ENCODE measurements at places on chromosomes 7 and 10.

GRCh38 chr10:43817368-43817767 is 168.7 kb upstream of the ZNF32 start:
- DNase-seq, result no peak

GRCh38 chr7:7830122-7830878 is 111.9 kb upstream of the RPA3 start:
- no peak for DNase-seq

- no peak for DNase-seq
Measured at GRCh38 chr7:15559416-15559928, 2.3 kb downstream of the AGMO start.

- DNase-seq, result no peak
Measured at GRCh38 chr10:78197628-78198272, 164.1 kb downstream of the RPS24 start.

DNA sequence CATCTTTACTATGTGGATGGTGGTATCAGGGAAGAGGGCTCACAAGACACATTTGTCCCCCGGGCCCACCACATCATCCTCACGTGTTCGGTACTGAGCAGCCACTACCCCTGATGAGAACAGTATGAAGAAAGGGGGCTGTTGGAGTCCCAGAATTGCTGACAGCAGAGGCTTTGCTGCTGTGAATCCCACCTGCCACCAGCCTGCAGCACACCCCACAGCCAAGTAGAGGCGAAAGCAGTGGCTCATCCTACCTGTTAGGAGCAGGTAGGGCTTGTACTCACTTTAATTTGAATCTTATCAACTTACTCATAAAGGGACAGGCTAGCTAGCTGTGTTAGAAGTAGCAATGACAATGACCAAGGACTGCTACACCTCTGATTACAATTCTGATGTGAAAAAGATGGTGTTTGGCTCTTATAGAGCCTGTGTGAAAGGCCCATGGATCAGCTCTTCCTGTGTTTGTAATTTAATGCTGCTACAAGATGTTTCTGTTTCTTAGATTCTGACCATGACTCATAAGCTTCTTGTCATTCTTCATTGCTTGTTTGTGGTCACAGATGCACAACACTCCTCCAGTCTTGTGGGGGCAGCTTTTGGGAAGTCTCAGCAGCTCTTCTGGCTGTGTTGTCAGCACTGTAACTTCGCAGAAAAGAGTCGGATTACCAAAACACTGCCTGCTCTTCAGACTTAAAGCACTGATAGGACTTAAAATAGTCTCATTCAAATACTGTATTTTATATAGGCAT is 9.1 kb upstream of the CSGALNACT2 start:
- no peak for DNase-seq

DNA sequence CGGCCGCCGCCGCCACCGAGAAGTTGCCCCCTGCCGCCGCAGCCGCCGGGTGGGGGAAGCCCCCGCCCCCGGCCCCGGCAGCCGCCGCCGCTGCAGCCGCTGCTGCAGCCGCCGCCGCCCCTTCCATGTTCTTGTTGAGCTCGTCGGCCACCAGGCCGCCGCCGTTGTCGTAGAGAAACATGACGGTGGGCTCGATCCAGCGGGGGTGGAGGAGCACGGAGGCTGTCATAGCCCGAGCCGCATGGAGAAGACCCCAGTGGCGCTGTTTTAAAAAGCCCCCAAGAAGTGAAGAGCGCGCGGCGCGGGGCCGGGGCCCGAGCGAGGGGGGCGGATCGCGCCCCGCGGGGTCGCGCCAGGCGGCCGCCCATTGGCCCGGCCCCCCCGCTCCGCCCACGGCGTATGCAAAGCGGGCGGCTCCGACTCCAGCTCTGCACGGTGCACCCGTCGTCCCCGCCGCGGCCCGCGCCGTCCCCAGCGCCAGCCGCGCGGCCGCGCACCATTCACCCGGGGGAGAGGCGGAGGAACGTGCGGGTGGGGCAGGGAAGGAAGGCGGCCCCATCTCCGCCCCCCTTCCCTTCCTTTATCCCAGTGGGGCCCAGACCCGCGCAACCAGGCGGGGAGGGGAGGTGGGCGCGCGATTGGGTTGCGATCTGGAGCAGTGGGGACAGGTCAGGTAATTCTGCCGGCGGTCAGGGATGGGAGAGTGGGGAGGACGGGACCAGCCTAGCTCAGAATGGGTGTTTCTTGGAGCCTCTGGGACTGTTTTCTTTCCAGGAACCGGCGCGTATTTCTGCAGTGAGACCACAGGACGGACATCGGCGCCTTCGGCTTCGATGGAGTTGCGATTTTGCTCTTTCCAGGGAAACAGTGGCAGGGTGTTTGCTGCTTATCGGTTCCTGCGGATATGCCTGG is at the start of gene HOXA13:
Gene HOXA13, minus strand, starts transcription at position 243 of the 912 bp plus-strand sequence. Its CDS starts 14 bp downstream, at position 229.
- DNase-seq, result no peak

- DNase-seq, result no peak
Measured at GRCh38 chr10:44258460-44259089, 126.3 kb downstream of the CXCL12 start.

- DNase-seq, result no peak
Measured at GRCh38 chr7:94444813-94445212, 50.1 kb downstream of the COL1A2 start.

- DNase-seq, result no peak
Measured at GRCh38 chr7:35828817-35829216, 28.0 kb downstream of the SEPTIN7 start.

DNA sequence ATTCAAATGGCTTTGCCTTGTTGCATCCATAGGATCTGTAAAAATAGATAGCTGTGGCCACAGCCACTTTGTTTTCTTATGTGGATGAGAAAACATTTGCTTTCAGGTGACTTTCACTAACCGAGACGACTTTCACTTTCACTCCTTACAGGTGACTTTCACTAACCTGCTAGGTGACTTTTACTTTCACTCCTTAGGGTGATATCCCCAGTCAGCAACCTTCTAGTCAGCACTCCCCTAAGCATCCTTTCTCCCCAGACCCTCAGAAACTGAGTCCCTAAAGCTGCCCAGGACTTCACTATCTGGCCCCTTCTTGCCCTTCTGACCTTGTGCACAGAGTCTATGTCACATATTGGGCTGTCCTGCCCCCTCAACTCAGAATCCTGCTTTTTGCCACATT is 177.5 kb downstream of the RELN start:
- no peak for DNase-seq

DNA sequence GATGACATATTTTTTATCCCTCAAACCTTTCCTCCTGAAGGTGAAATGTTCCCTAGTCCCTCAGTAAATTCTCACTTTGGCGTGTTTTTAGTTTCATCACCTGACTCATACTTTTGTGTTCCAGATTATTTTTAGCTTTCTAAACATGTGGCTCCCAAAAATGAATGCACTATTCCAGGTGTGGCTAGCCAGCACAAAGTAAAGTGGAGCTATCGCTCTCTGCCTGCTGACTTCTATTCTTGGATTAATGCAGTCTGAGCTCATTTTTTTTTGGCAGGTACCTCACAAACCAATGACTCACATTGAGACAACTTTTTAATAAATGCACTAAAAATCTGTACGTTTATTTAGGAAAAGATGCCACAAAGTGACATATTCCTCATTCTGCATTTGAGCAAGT is 58.8 kb upstream of the LANCL2 start:
- DNase-seq, result no peak

DNA sequence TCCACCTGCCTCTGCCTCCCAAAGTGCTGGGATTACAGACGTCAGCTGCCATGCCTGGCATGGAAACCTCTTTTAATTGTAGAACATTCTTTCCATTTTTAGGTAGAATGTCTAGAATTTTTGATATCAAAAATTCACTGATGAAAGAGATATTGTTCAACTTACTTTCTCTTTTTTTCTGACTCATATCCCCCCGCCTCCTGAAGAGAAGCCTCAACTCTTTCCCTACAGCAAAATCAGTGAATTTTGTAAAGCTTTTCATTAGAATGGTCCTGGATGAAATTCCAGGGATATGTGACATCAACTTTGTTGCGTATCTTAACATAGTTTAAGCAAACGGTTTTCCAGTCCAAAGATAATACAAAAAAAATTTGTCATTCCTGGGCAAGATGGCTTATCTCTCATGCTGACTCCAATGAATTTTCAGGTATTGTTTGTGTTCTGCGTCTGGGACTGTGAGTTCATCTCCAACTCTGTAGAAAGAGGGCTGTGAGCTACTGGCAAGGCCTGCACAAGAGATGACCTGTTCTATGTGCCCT is 256.8 kb downstream of the BMPER start:
- no peak for DNase-seq

DNA sequence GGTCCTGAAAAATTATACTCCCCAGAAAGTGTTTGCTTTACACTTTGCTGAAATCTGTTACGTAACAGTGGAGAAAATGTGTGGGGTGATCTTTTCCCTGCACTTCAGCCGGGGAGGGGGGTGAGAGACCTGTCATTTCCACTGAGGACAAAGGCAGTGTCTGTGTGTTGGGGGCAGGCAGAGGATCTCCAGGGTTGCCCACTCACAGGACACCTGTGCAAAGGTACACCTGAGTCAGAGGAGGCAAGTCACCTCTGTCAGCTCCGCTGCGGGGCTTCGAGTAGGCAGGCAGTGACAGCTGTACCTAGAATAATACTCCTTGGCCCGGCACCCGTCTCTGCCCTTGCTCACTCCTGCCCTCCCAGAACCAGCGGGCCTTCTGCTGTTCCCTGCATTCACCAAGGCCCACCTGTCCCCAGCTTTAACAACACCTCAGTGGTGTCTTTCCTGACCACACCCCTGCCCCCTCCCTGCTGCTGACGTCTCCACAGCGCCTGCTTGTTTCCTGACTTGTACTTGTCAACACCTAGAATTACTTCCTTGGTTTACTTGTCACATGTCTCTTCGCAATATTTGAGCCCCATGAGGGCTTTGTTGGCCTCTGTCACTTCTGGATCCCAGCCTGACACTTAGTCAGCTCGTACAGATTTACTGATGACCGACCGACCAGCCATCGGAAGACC is 159.2 kb downstream of the NEURL1 start:
- DNase-seq, result no peak

GRCh38 chr10:115974816-115975430 is 298.1 kb downstream of the GFRA1 start:
- no peak for DNase-seq

DNA sequence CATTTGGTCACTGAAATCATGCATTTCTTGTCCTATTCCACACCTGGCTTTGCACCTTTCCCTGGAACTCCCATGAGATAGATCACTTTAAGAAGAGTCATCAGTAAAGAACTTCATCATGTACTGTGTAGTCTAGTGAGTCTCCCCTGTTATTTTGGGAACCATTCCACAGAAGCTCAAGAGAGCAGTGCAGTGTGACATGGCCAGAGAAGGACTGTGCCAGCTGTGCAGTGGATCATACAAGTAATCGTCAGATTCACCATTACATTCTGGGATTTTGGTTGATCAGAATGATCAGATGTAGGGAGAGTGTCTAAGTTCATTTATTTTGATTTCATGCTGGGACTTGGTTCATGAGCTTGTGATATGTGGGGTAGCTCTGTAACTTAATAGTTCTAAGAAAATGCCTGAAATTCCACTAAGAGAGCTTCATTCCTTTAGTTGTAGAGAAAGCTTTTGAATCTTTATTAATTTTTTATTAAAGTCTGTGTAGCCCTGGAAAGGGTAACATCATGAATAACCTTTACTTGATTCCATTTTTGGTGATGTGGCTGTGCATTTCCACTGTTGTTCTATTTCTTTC is 166.8 kb downstream of the SUGCT start:
- DNase-seq, result no peak

DNA sequence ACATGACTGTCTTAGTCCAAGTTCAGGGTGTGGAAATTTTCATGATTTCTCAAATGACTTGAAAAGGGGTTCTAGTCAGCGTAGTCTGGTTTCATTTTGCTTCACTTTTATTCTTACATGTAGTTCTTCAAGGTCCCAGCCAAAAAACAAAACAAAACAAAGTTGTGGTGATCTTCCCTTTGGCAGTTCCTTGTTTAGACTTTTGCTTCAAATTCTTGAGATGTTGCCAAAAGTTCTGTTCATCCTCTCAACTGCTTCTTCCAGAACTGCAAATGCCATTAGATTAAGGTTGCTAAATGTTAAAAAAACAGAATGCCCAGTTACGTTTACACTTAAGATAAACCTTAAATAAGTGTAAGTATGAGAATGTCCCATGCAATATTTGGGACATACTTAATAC is 370.8 kb upstream of the LRRTM3 start:
- DNase-seq, result no peak

DNA sequence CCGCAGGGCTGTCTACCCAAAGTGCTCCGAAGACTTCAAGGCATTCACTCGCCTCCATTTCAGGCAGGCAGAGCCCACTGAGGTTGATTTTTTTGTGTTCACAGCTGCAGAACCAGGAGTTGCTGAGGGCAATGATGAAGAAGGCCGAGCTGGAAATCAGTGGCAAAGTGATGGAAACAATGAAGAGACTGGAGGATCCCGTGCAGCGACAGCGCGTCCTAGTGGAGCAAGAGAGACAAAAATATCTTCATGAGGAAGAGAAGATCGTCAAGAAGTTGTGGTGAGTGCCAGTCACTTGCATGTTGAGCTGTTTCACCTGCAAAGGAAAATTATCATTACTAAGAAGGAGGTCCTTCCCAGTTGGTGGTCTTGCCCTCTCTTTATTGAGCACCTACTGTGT is 210.5 kb downstream of the ARHGAP21 start:
- no peak for DNase-seq

Data from right renal cortex interstitium (tissue), 3 donors.